ENCODE measurements at places on chromosomes 1 and 21.
A peak's percentile ranks its signal among the peaks of the same experiment; 100 is the strongest.

DNA sequence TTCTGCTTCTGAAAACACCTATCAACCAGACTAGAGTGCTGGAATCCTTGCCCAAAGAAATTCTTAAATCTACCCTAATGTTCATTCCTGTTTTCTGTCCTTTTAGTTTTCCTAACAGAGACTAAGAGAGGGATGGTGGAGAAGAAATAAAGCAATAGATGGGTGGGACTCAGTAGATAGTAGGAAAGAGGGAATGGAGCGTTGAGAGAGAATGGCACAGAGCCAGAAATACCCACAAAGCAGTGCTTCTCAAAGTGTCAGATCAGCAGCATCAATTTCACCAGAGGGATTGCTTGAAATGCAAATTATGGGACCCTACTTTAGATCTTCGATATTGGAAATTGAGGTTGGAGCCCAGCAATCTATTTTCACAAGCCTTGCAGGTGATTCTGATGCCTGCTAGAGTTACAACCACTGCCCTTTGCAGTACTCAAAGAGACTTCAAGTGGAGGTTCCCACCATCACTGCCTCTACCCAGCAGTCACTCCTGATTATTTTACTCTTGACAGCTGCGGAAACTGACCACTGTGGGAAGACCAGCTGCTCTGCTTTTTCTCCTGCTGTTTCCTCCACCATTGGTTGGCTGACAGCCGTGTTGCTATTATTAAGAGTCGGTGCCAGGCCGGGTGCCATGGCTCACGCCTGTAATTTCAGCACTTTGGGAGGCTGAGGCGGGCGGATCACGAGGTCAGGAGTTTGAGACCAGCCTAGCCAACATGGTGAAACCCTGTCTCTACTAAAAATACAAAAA is 11.4 kb upstream of the PRPF3 start:
- DNase-seq = no peak

DNA sequence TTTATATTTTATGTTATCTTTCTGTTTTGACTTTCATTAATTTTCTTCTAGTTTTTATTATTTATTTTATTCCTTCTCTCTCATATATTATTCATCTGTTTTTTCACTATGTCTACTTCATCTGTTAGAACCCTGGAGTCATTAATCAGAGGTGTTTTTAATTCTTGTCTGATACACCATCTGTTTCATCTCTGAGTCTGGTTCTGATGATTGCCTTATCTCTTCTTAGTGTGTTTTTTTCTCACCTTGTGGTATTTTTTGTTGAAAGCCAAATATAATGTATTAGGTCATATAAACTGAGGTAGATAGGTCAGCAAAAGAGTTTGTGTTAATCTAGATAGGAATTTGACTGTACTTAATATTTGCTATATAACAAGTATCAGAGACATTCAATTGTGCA is 1005.7 kb upstream of the NCAM2 start:
- no peak for DNase-seq

GRCh38 chr1:41919764-41920397 is 1.2 kb upstream of the HIVEP3 start:
- peak; percentile 94 for DNase-seq

GRCh38 chr1:111471012-111471411 is 2.8 kb upstream of the C1orf162 start:
- DNase-seq = peak; percentile 56

DNA sequence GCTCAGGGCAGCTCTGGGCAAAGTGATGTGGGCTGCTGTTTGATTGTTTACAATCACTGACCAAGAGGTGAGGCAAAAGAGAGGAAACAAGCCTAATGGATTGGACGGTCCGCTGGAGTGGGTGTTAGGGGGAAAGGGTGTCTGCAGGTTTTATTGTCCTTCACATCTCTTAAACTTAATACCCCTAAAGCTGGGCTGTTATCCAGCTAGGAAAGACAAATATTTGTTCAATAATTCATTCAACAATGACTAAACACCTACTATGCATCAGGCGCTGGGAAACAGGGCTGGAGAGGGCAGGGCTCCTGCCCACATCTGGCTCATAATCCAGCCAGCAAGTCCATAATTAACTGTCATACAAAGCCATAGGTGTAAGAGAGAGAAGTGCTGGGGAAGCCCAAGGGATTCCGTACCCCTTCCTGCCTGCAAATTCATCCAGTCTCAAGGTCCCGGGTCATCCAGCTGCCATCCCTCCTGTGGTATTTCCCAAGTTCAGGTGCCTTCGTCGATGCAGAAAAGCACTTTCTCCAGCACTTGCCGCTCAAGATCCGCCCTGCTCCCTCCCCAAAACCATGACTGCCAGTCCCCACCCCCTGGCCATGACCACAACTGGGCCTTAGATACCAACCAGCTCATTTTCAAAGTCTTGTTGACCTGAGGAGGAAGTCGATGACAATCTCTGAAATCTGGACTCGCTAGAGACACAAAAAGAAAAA is 10.7 kb downstream of the TMEM63A start:
- DNase-seq = no peak

GRCh38 chr1:27469334-27469733 is 20.6 kb downstream of the WASF2 start:
- DNase-seq = no peak

DNA sequence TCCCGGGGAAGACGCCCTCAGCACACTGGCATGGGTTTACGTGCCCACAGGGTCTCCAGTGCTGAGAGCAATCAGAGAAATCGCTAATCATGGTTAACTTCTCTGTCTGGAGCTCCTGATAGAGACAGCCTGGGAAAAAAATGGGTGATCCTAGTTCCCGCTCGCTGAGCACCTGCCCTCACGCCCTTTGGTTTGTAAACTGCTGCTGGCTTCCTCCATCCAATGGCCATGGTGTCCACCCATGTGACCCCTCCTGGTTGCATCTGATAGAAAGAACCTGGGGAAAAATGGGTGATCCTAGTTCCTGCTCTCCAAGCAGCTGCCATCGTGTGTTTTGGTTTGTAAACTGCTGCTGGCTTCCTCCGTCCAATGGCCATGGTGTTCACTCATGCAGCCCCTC is 402.2 kb downstream of the PRDM2 start:
- no peak for DNase-seq

GRCh38 chr21:29136033-29136432 is 5.6 kb downstream of the MAP3K7CL start:
- no peak for DNase-seq

DNA sequence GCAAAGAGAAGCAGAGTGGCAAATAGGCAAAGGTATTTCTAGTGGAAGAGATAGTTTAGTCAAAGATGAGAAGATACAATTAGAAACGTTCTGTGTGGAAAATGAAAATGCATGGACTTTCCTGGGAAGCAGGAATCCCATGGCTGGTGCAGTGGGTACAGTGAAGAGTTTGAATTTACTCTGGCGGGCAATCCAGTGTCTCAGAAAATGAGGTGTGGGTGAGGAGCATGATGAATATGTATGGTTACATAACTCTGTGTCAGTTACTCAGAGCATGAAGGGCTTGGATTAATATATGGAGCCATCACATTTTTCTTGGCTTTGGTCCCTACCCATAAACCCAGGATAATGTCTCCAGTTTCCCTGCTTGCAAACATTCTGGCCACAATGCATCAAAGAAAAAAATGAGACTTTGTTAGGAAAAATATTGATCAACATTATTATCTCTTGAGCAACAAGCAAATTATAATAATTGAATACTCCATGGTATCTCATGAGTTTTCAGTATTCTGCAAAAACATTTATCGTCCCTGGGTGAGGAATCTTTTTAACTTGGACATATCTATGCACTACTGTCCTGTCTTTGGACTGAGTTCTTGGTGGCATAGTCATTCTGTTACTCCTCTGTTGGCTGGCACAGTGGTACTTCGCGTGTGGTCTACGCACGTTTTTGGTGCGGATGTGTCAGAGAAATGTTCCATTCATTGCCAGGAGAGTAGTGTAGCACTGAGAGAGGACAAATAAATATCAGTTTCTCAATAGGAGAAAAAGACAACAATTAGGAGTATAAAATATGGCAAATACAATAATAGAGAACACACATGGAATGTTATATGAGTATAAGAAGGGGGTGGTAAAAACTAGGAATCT is 173.7 kb upstream of the C1orf105 start:
- no peak for DNase-seq

- DNase-seq = no peak
These were observed 38.3 kb downstream of the CD34 start for GRCh38 chr1:207872621-207873020.

DNA sequence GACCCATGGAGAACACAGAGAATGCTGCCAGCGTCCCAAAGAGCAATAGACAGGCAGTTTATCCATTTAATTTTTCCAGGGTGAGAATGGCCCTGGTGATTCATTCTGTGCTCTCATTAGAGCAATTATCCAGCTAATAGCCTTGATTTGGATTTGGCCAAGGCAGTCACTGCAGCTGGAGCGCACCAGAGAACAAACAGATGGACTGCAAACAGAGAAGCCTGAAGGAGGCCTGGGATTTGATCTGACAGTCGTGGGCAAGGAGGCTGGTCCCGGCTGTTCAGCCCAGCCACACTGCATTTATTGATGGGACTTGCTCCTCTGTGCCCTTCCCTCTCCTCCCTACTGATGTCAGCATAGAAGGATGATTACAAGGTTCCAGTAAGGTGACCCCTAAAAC is 353.9 kb upstream of the C1orf174 start:
- no peak for DNase-seq

- no peak for DNase-seq
These were observed 32.3 kb downstream of the CNN3 start for GRCh38 chr1:94894630-94895029.

DNA sequence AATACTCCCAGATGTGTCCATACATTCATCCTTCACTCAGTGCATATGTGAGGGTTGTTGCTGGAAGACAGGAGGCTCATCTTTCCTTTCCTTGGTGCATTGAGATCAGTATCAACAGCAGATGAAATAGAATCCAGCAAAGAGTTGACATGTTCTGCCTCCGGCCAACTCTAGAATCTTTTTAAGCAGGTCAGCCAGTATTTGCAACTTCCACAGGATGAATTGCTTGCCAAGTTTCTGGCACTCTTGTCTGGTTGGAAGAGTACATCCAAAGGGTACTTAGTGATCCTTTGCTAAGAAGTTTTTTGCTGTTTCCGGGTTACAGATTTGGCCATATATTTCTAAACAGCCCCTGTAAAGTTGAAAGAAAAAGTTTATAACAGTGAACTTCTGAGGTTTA is 21.1 kb downstream of the SYNC start:
- no peak for DNase-seq

DNA sequence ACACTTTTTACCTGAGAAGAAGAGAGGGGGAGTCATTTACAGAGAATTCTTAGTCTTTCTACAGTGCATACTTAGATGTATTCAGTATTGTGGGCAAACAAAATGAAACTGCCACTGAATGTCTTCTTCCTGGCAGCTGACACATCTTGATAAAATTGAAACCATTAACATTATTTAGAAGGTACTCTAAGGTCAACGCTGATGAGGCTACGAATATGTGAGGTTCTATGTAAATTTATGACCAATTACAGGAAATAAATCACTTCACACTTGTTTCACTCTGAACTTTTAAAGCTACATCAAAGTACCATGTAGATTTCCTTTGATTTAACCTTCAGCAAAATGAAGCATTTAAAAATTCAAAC is 51.3 kb upstream of the GFI1 start:
- no peak for DNase-seq

DNA sequence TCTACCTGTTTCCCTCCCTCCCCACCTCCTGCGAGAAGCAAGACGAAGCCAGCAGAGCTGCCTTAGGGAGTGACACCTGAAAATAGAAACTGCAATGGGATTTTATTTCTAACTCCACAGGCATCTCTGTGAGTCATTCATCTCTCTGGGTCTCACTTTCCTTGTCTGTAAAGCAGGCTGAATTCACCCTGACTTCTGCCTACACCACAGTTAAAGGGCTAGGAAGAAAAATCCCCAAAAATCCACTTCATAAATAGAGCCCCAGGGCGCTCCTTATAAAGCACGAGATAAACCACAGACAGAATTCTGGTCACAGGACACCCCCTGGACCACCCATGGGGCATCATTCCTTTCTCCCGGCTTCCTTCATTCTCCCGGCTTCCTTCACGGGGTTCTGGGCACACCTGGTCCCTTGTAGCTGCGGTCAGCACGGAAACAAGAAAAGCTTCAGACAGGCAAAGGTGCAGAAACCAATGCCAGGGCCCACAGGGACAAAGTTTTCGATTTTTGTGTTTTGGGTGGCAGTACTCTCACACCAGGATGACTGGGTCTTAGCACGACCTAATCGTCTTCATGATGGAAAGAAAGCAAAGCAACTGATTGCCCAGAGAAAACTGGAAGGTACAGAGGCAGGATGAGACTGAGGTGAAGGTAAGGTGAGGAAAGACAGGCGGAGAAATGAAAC is 2.8 kb upstream of the H6PD start:
- no peak for DNase-seq

GRCh38 chr1:177311111-177311510 is 140.4 kb downstream of the BRINP2 start:
- DNase-seq = no peak

DNA sequence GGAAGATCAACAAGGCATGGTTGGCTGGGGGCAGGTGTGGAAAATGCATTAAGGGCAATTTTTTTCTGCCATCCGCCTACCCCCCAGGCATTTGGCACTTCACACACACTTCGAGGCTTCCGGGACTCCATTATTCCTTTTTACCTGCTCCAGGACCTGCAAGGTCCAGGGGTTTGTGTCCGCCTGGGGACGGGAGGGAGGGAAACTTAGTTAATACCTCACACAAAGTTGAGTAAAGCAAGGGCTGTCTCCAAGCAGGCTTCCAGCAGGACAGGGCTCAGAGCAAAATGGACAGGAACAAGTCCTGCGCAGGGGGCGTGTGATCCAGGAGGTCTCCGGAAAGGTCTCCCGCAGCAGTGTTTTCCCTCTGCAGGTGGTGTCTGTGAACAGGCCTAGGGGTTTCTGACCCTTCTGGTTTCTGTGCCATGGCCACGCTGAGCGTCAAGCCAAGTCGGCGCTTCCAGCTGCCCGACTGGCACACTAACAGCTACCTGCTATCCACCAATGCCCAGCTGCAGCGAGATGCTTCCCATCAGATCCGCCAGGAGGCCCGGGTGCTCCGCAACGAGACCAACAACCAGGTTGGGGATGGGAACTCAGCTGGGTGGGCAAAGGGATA is 712 bp downstream of the TEKT2 start:
- DNase-seq = no peak

GRCh38 chr1:172325531-172325930 is 95.0 kb upstream of the C1orf105 start:
- DNase-seq = no peak

- DNase-seq = no peak
These were observed 92.3 kb upstream of the COL6A1 start for GRCh38 chr21:45889256-45889655.

DNA sequence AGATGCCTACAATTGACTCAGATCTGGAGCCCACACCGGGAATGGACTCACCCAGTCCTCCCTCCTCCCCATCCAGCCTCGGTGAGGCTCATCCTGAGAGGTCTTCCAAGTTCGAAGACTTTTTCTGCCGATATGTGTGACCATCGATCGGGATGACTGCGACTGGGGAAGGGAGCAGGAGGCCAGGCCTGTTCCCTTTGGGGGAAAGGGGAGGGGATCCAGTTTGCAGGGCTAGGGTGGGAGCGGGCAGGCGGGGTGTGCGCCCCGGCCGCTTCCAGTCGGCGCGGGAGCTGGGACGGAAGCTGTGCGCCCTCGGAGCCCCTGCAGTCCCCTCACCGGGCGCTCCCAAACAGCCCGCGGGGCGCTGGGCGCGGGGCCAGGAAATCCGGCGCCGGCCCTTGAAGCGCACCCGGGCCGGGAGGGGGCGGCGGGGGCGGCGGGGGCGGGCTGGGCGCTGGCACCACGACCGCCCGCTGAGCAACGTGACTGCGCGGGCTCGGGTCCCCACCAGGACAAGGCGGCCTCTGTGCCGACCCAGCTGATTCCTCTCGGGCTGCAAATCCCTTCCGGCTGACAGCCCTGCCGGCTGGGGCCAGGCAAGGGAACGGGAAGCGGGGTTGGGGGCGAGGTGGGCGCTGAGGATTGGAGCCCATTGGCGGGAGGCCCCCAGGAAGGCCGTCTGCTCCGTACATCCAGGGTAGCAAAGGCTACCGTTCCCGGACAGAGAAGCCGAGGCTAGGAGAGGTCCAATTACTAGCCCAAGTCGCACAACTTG is 103.9 kb downstream of the EBNA1BP2 start:
- DNase-seq = no peak

Measured in T-helper 1 cell (primary cell).